ENCODE measurements at places on chromosomes 16 and 17.

DNA sequence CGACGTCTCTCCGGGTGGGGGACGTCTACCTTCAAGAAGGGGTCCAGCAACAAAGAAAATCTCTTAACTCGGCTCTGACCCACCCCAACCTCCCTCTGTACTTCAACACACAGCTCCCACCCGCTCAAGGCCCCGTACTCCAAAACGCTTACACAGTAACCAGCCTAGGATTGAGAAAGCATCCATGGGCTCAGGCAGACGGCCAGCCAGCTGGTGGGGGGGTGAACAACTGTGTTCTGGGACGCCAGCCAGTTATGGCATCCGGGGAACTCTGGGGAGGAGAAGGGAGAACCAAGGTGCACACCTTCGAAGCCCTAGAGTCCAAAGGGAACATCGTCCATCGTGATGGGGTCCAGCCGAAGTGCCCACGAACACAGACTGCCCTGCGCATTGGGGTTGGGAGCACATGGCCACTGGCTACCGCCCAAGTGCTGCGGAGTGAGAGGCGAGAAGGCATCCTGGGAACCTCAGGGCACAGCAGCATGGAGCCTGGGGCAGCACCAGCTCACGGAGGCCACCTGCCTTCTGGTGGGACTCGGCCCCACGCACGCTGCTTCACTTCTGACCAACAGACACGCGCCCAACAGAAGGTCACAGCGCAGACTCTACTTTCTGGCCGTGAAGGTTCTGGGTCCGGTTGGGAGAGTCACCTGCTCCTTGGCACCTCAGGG lies 14.3 kb downstream of the SLC16A3 start:
- no peak for DNase-seq

- DNase-seq, result no peak
Measured at GRCh38 chr16:57427824-57428223, 19.4 kb downstream of the CIAPIN1 start.

- no peak for DNase-seq
Measured at GRCh38 chr17:78179372-78179771, 7.5 kb downstream of the TK1 start.

DNA sequence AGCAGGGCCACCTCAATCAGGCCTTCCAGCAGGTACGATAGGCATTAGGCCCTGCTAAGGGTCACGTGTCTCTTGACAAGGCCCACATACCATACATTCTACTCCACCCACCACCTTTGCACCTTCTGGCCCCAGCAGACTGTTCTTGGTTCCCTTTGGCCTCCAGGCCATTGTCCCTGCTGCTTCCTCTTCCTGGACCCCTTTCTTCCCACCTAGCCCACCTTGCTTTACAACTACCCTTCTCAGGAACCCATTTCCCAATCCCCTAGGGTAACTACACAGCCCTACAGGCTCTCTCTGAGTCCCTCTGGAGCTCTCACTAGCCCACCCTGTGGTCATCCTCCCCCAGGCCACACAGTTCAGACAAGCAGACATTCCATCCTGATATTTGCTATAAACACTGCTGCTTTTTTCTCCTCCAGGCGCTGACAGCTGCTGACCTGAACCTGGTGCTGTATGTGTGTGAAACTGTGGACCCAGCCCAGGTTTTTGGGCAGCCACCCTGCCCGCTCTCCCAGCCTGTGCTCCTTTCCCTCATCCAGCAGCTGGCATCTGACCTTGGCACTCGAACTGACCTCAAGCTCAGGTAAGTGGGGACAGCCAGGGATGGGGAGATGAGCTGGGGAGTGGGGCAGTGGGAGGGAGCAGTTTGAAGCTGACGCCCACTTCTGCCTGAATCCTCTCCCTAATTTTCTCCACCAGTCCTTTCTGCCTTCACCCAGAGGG lies 1.4 kb upstream of the NRN1L start:
- DNase-seq, result no peak

GRCh38 chr16:20344611-20345010 lies 7.9 kb downstream of the UMOD start:
- no peak for DNase-seq

GRCh38 chr16:51057969-51058337 lies 93.1 kb downstream of the SALL1 start:
- no peak for DNase-seq

DNA sequence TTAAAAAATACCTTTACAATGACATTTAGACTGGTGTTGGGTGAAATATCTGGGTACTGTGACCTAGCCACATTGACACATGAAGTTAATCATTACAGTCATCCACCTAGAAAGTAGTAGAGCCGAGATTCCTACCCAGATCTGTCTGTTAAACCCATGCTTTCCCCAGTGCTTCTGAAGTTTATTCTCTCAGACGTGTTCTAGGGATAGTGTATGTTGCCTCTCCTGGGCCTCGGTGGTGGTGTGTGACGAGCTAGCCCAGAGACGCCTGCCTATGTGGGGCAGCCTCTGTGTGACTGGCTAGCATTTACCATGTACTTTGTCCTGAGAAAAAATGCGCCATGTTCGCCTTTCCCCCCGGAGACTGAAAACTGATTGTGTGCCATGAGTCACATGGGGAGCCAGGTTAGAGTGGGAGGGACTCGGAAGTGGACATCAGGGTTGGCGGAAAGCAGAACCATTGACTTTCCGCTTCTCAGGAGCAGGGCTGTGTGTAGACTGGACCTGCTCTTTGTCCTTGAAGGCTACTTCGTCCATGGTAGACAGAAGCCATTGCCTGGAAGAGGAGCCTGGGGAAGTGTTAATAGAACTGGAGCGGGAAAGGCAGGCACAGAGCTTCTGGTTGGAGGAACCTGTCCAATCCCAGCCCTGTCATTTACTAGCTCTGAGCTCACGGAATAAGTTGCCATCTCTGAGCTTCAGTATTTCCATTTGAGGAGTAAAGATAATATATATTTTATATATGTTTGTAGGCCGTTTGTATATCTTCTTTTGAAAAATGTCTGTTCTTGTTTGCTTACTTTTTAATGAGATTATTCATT lies 235.5 kb downstream of the SNX29 start:
- no peak for DNase-seq

GRCh38 chr16:89178453-89179147 lies 7.1 kb downstream of the CDH15 start:
- DNase-seq, result no peak

- no peak for DNase-seq
Measured at GRCh38 chr17:72349491-72349995, 228.7 kb downstream of the SOX9 start.

- DNase-seq, result no peak
Measured at GRCh38 chr17:27721797-27722196, 78.5 kb downstream of the NOS2 start.

DNA sequence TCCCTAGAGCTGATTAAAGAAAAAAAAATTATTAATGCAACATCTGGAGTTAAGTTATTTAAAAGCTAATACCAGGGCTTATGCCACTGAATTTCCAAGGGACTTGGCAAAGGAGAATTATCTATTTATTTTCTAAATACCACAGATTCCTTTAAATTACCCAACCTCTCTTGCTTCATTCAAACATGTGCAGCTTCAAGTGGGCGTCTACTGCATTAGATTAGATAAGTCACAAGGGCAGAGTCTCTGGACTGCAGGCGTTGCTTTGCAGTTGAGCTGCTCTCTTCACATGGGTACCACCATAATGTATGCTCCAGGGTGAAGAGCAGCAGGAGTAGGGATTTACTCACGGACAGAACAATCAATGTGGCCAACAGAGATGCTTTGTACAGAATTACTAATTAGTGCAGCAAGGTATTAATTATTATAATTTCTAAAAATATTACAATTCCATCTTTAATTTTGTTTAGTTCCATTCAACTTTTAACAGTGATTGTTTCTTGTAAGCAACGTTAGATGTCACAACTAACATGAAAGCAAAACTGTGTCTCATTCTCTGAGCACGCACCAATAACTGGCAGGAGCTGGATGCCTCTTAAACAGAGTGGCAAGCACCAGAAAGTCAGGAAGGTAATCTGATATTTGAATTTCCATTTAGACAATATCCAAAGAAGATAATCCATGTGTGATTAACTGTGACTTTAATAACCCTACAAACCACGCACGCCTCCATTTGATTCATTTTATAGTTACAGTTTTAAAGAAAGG lies 214.2 kb downstream of the STX8 start:
- no peak for DNase-seq

GRCh38 chr16:66484453-66485213 lies 57.5 kb downstream of the BEAN1 start:
- DNase-seq, result no peak
